ENCODE measurements at places on chromosomes 13 and 19.
A peak's percentile ranks its signal among the peaks of the same experiment; 100 is the strongest.

DNA sequence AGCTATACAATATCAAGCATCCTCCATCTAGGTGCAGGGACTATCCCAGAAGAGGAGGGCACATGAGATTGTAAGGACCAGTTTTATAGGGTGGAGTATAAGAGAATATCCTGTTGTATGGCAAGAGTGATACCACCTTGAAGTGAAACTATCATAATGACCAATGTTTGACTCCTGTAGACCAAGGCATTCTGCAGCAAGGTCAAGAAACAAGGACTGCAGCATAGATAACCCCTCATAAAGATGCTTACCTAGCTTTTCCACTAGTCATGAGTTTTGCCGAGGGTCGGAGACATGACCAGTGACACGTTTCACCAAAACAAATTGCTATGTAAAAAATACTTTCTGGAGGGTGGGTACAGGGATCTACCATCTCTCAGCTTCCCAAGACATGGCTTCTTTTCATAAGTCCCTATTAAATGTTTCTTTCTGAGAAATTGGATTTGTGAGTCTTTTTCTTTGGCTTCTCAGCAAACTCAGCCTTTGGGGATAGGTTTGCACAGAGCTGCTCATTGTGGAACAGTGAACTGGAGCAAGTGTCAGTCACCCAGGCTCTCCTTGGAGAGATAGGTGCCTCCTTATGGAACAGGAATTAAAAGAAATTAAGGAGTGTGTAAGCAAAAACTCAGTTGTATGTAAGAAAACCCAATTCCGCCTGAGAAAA lies 28.2 kb upstream of the CYSLTR2 start:
- H3K36me3 ChIP-seq: no peaks in the 10 kb centered on the region
- H3K4me1 ChIP-seq: no peaks in the 10 kb centered on the region
- H3K4me3 ChIP-seq: no peak overlapping the region
- DNase-seq: no peak
- peak overlapping the region; percentile 66 for H3K27ac ChIP-seq
- no peaks in the 10 kb centered on the region for H3K27me3 ChIP-seq

GRCh38 chr19:27745978-27746542 lies 1466.9 kb downstream of the UQCRFS1 start:
- no peaks in the 10 kb centered on the region for H3K27me3 ChIP-seq
- no peaks in the 10 kb centered on the region for H3K4me1 ChIP-seq
- no peak overlapping the region for H3K27ac ChIP-seq
- no peaks in the 10 kb centered on the region for H3K36me3 ChIP-seq
- peak; percentile 7 for DNase-seq

GRCh38 chr19:50843701-50844221 lies 10.4 kb upstream of the KLK15 start:
- no peaks in the 10 kb centered on the region for H3K4me1 ChIP-seq
- DNase-seq: no peak
- no peak overlapping the region for H3K27ac ChIP-seq
- H3K27me3 ChIP-seq: no peaks in the 10 kb centered on the region

DNA sequence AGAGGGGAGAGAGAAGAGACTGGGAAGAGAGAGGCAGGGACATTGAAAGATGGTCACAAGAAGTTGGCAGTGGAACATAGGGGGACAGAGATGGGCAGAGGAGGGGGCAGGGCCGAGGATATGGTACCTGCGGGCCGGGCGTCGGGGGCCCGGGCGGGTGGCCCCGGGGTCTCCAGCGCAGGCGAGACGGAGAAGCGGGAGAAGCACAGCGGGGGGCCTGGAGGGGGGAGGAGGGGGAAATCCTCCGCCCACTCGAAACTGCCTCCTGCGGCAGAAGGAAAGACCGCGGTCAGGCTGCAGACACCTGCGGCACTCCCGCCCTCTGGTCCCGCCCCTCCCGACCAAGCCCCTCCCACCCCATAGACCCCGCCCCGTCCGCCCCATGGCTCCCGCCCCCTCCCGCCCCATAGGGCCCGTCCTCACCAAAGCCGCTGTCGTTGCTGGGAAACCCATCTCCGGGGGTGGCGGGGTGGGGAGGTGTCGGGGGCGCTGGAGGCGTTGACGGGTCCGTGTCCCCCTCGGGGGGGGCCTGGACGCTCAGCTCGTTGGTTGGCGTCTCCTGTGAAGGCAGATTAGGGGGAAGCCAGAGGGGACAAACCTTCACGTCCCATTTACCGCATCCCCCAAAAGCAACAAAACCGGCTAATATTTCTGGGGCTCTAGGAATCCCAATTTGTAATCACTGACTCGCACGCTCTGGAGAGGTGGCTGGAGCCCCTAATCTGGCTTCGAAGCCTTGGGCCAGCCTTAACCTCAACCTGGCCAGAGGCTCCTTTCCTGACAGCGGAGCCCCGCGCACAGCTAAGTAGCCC lies 20.4 kb downstream of the LMTK3 start:
- no peak overlapping the region for H3K4me3 ChIP-seq
- no peak for DNase-seq
- H3K4me1 ChIP-seq: peaks cover 3% of the 10 kb centered on the region
- H3K36me3 ChIP-seq: no peaks in the 10 kb centered on the region
- no peaks in the 10 kb centered on the region for H3K27me3 ChIP-seq
- peak overlapping the region; percentile 82 for H3K27ac ChIP-seq

- H3K4me3 ChIP-seq: no peak overlapping the region
- H3K4me1 ChIP-seq: no peaks in the 10 kb centered on the region
- H3K27ac ChIP-seq: no peak overlapping the region
- no peaks in the 10 kb centered on the region for H3K36me3 ChIP-seq
These were observed 154.3 kb downstream of the LMO7 start for GRCh38 chr13:75790198-75790970.

GRCh38 chr19:2235381-2236063 lies 607 bp downstream of the PLEKHJ1 start:
- H3K27me3 ChIP-seq: no peaks in the 10 kb centered on the region
- DNase-seq: peak; percentile 32
- H3K36me3 ChIP-seq: no peaks in the 10 kb centered on the region
- H3K4me3 ChIP-seq: peak overlapping the region; percentile 84

DNA sequence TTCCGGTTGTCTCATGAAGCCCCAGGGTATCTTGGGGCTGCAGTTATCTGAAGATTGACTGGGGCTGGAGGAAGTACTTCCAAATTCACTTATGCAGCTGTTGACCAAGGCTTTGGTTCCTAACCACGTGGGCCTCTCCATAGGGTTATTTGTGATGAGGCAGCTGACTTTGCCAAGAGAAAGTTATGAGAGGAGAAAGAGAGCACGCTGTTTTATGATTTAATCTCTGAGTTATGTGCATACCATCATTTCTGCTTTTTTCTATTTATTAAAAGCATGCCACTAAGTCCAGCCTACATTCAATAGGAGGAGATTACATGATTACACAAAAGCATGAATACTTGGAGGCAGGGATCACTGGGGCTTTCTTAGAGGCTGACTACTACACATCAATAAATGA lies 215.5 kb downstream of the NHLRC3 start:
- H3K4me1 ChIP-seq: no peaks in the 10 kb centered on the region
- no peak for DNase-seq
- H3K36me3 ChIP-seq: no peaks in the 10 kb centered on the region
- H3K27ac ChIP-seq: no peak overlapping the region
- H3K4me3 ChIP-seq: no peak overlapping the region
- no peaks in the 10 kb centered on the region for H3K27me3 ChIP-seq

DNA sequence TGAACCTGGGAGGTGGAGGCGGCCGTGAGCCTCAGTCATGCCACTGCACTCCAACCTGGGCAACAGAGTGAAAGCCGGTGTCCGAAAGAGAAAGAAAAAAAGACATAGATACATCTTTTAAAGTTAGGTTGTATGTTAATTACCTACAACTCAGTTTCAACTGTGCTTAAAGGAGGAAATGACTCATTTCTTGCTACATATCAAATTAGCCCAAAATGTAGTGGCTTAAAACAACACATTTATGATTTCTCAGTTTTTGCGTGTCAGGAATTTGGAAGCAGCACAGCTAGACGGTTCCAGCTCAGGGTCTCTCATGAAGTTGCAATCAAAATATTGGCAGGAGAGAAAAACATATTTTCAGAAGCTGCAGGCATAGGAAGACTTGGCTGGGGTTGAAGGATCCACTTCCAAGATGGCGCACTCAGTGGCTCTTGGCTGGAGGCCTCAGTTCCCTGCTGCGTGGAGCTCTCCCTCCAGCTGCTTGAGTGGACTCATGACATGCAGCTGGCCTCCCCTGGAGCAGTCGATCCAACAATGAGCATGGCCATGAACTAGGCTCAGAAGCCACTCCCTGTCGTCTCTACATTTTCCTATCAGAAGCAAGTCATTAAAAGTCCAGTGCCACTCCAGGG lies 7.1 kb downstream of the LDLR start:
- H3K27me3 ChIP-seq: no peaks in the 10 kb centered on the region
- DNase-seq: no peak
- H3K36me3 ChIP-seq: no peaks in the 10 kb centered on the region
- H3K27ac ChIP-seq: peak overlapping the region; percentile 99

GRCh38 chr19:3753631-3754410 lies 7.7 kb downstream of the APBA3 start:
- no peaks in the 10 kb centered on the region for H3K36me3 ChIP-seq
- no peak overlapping the region for H3K27ac ChIP-seq
- no peaks in the 10 kb centered on the region for H3K27me3 ChIP-seq
- H3K4me3 ChIP-seq: no peak overlapping the region
- H3K4me1 ChIP-seq: no peaks in the 10 kb centered on the region

DNA sequence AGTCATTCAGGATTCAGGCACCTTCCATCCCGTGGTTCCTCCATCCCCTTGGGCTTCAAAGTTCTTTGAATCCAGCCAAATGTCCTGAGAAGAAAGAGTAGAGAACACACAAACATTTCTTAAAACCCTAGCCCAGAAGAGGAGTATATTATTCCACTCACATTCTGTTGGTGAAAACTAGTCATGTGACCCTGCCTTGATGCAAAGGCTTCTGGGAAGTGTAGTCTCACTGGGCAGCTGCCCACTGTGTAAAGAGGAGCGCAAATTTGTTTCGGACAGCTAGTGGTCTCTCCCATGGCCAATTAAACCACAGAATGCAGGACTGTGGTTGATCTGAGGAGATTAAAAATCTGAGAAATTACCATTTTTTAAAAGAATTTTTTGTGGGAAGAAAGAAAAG lies 304.4 kb downstream of the SUCLA2 start:
- H3K4me1 ChIP-seq: no peaks in the 10 kb centered on the region
- no peaks in the 10 kb centered on the region for H3K36me3 ChIP-seq
- no peak overlapping the region for H3K4me3 ChIP-seq
- no peak overlapping the region for H3K27ac ChIP-seq

DNA sequence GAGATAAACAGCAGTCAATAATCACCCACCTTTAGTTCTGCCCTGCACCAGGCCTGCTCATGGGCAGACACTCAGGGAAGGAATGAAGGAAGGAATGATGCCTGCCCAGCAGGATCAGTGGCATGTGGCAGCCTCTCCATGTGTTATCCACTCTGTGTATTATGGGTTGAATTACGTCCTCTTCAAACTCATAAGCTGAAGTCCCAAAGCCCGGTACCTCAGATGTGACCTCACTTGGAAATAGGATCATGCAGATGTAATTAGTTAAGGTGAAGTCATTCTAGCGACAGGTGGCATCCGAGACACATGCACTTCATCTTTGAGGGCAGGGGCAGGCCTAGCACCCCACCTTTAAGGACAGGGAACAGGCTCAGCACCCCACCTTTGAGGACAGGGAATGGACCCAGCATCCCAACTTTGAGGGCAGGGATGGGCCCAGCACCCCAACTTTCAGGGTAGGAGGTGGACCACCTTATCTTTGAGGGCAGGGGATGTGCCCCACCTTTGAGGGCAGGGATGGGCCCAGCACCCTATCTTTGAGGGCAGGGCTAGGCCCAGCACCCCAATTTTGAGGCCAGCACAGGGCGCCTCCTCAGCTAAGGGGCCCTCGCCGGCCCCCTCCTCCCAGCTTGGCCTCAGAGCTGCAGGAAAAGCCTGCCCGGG lies 127.6 kb downstream of the URI1 start:
- peaks cover 15% of the 10 kb centered on the region for H3K27me3 ChIP-seq
- no peak overlapping the region for H3K4me3 ChIP-seq
- no peak for DNase-seq
- no peaks in the 10 kb centered on the region for H3K36me3 ChIP-seq
- no peak overlapping the region for H3K27ac ChIP-seq
- H3K4me1 ChIP-seq: no peaks in the 10 kb centered on the region

- peaks cover 28% of the 10 kb centered on the region for H3K36me3 ChIP-seq
- H3K4me3 ChIP-seq: peak within 1 kb of the TSS; percentile 78
- DNase-seq: peak; percentile 87
- H3K4me1 ChIP-seq: peaks cover 4% of the 10 kb centered on the region
- peak within 1 kb of the TSS; percentile 95 for H3K27ac ChIP-seq
These were observed at the start of gene ZNF880 for GRCh38 chr19:52369559-52370340. ZNF880 (plus strand) TSS chr19:52369923; CDS start chr19:52369966, 43 bp downstream.

DNA sequence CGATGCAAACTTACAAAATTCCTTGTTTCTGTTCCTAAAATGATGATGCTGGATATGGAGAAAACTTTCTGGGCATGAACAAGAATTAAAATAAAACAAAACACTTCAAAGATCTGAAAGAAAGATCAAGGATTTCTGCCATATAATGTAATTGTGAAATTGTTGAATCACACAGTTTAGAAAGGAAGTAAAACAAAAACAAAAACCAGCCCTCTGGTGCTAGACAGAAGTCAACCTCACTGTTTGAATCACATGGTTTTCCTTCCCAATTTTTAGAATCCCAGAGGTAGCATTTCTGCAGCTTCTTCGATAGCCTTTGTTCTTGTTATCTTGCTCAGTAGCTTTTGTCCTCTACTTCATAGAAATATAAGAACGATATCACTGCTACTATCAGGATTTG lies 118.2 kb upstream of the ARGLU1 start:
- no peak overlapping the region for H3K27ac ChIP-seq
- H3K4me3 ChIP-seq: no peak overlapping the region
- H3K4me1 ChIP-seq: no peaks in the 10 kb centered on the region
- no peaks in the 10 kb centered on the region for H3K36me3 ChIP-seq
- DNase-seq: no peak

DNA sequence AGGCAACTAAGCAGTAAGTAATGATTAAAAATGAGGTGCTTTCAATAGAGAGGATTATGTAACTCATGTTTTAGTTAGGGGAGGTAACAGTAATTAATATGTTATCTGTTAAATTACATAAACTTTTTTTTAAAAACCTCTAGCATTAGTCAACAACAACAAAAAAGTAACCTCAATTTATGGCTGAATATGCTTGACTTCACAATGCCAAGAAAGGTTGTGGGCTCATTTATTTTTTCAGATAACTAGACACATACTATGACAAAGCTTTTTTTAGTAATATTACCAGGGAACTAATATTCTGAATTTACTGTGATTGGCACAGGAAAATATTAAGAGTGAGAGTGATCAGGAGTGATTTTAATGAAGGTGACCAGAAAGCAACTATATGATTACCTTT lies 54.9 kb downstream of the KCNRG start:
- no peak overlapping the region for H3K4me3 ChIP-seq
- H3K27me3 ChIP-seq: no peaks in the 10 kb centered on the region
- H3K36me3 ChIP-seq: no peaks in the 10 kb centered on the region
- no peak for DNase-seq
